ENCODE measurements at places on chromosomes 12 and 14. TPM values are rescaled to one million over a fixed set of nuclear protein-coding genes. Genes with fewer than 3 reads are reported as not detected.

KRT8 gene
- polyA plus RNA-seq, result 234 TPM

LBHD2 gene
- polyA plus RNA-seq, result not detected

DENND5B gene
- 29.6 TPM for polyA plus RNA-seq

MIPOL1 gene
- polyA plus RNA-seq, result 8.8 TPM

CFAP54 gene
- 4.7 TPM for polyA plus RNA-seq

CCDC197 gene
- polyA plus RNA-seq, result not detected

SYNDIG1L gene
- 0.30 TPM for polyA plus RNA-seq

RTN1 gene
- 4.3 TPM for polyA plus RNA-seq

FGF6 gene
- polyA plus RNA-seq, result not detected

EFS gene
- polyA plus RNA-seq, result 45.5 TPM

IL23A gene
- polyA plus RNA-seq, result 0.85 TPM

NEUROD4 gene
- polyA plus RNA-seq, result not detected

MYH6 gene
- 0.16 TPM for polyA plus RNA-seq

KRT2 gene
- not detected for polyA plus RNA-seq

KCNA5 gene
- polyA plus RNA-seq, result 1.6 TPM

CCDC175 gene
- 0.73 TPM for polyA plus RNA-seq

NKX2-1 gene
- polyA plus RNA-seq, result not detected

SALL2 gene
- 63.7 TPM for polyA plus RNA-seq

RNU4-1 gene
- not detected for polyA plus RNA-seq

OASL gene
- not detected for polyA plus RNA-seq

MUCL1 gene
- not detected for polyA plus RNA-seq

ACOT6 gene
- polyA plus RNA-seq, result 0.19 TPM

IAPP gene
- polyA plus RNA-seq, result not detected

TAS2R42 gene
- polyA plus RNA-seq, result not detected

SLC6A13 gene
- 60.0 TPM for polyA plus RNA-seq

SERPINA4 gene
- 1.3 TPM for polyA plus RNA-seq

MANSC4 gene
- polyA plus RNA-seq, result 0.24 TPM

PDZRN4 gene
- polyA plus RNA-seq, result 5.7 TPM

SLC22A17 gene
- 69.0 TPM for polyA plus RNA-seq

STAB2 gene
- 1.9 TPM for polyA plus RNA-seq

GSG1 gene
- polyA plus RNA-seq, result 0.28 TPM

FAM161B gene
- polyA plus RNA-seq, result 10.6 TPM

OR4E2 gene
- polyA plus RNA-seq, result not detected

AHNAK2 gene
- 2.2 TPM for polyA plus RNA-seq

NGB gene
- polyA plus RNA-seq, result not detected

ASPG gene
- polyA plus RNA-seq, result 14.4 TPM

COX8C gene
- polyA plus RNA-seq, result 0.43 TPM

CIDEB gene
- polyA plus RNA-seq, result 32.3 TPM

SMCO2 gene
- 0.92 TPM for polyA plus RNA-seq

KANSL2 gene
- polyA plus RNA-seq, result 50.9 TPM

TSPAN19 gene
- 0.90 TPM for polyA plus RNA-seq

RPL10L gene
- polyA plus RNA-seq, result not detected

NOPCHAP1 gene
- polyA plus RNA-seq, result 9.3 TPM

DDN gene
- polyA plus RNA-seq, result 93.1 TPM

RAD9B gene
- polyA plus RNA-seq, result 1.7 TPM

MYF6 gene
- polyA plus RNA-seq, result not detected

KCNA1 gene
- 0.14 TPM for polyA plus RNA-seq

TAS2R9 gene
- not detected for polyA plus RNA-seq

CELA1 gene
- not detected for polyA plus RNA-seq

SLC17A8 gene
- 0.25 TPM for polyA plus RNA-seq

PLEKHD1 gene
- 3.8 TPM for polyA plus RNA-seq

PRB2 gene
- polyA plus RNA-seq, result not detected

RFX4 gene
- polyA plus RNA-seq, result 0.16 TPM

RNASE4 gene
- 1.3 TPM for polyA plus RNA-seq

Measured in renal pelvis (tissue), 12 donors.